ENCODE measurements at places on chromosomes 13 and 19. TPM values are rescaled to one million over a fixed set of nuclear protein-coding genes. Genes with fewer than 3 reads are reported as not detected.

Gene ATP1A3
- total RNA-seq = 1.4 TPM

Gene MIA
- not detected for total RNA-seq

Gene YJU2
- 40.6 TPM for total RNA-seq

GRCh38 chr13:40390401-40390916, 276.0 kb downstream of the FOXO1 start:
- H3K4me1 ChIP-seq = peaks cover 49% of the 10 kb centered on the region
- DNase-seq = no peak
- H3K36me3 ChIP-seq = peaks cover 6% of the 10 kb centered on the region
- H3K27me3 ChIP-seq = no peaks in the 10 kb centered on the region

DNA sequence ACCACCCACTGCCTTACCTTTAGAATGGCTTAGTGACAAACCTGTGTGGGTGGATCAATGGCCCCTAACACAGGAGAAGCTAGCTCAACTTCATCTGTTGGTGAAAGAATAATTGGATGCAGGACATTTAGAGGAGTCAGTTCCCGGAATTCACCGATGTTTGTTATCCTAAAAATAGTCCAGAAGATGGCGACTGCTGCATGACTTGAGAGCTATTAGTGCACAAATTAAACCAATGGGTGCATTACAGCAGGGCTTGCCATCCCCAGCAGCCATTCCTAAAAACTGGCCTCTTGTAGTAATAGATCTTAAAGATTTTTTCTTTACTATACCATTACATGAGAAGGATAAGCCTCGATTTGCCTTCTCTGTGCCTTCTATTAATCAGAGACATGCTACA, 46.8 kb upstream of the ZNF726 start:
- no peak overlapping the region for H3K4me3 ChIP-seq
- no peak for DNase-seq
- H3K27me3 ChIP-seq = no peaks in the 10 kb centered on the region
- no peaks in the 10 kb centered on the region for H3K4me1 ChIP-seq
- peaks cover 2% of the 10 kb centered on the region for H3K36me3 ChIP-seq

Gene PSG7
- total RNA-seq = not detected

DNA sequence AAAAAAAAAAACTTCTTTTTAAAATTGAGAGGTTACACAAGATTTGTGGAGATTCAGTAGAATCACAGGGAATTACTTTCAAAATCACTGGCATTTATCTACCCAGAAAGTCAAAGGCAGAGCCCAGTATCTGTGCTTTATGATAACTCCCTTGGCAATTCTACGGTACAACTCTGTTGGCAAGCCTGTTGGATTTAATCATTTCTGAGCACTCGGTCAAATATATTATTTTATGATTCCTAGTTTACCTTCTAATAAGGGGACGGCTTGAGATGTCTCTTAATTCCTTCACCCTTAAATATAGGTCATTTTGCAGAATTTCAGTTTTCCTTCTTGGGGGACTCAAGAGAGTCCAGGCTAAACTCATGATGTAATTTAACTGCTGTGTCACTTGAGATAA, 987.6 kb downstream of the EFNB2 start:
- H3K4me3 ChIP-seq = no peak overlapping the region
- H3K36me3 ChIP-seq = no peaks in the 10 kb centered on the region

Gene BSPH1
- total RNA-seq = not detected

DNA sequence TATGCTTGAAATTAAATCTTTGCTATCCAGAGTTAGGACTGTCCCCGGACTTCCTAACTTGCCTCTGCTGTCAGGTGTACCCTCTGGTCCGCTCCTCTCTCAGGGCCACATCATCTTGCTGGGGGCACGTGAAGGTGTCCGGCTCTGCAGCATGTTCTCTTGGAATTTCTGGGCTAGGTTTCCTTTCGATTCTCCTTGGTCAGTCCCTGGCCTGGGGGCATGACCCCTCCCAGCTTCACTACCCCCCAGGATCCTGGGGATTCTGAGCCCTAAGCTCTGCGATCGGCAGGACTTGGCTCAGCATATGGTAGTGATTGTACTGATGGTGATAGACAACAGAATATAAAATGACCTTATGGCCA, 5.1 kb upstream of the GPI start:
- H3K36me3 ChIP-seq = peaks cover 13% of the 10 kb centered on the region
- peak overlapping the region; percentile 97 for H3K27ac ChIP-seq
- DNase-seq = no peak
- H3K4me1 ChIP-seq = peaks cover 50% of the 10 kb centered on the region
- H3K27me3 ChIP-seq = no peaks in the 10 kb centered on the region

DNA sequence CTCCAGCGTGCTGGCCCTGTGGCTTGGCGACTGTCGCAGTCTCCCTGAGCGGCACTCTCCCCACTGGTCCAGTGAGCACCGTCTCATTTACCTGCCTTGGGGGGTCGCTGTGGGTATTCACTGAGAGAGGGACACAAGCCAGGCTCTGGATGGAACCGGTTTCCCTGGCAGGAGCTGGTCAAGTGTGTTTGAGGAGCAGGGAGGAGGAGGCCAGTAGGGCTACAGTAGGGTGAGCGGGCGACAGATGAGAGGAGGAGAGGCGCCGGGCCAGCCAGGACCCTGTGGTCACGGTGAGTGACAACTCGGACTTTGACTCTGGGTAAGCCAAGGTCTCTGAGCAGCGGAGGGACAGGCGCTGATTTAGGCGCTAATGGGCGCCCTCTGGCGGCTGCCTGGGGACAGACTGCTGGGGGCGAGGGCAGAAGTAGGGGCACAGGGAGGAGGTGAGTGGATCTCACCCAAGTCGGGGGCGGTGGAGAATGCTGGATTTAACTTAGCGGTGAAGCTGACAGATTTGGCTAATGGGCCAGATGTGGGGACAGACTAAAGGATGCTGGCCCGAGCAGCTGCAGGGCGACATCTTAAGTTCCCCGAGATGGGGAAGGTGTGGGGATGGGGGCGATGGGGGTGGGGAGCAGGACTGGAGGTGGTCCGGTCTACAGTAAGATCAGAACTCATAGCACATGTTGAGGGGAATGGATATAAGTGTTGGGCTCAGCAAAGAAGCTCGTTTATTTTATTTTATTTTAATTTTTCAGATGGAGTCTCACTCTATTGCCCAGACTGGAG, 4.7 kb upstream of the PRMT1 start:
- H3K36me3 ChIP-seq = peaks cover 16% of the 10 kb centered on the region
- peaks cover 21% of the 10 kb centered on the region for H3K4me1 ChIP-seq
- H3K27me3 ChIP-seq = no peaks in the 10 kb centered on the region
- DNase-seq = peak; percentile 69

- DNase-seq = no peak
- peaks cover 4% of the 10 kb centered on the region for H3K27me3 ChIP-seq
- peak overlapping the region; percentile 84 for H3K27ac ChIP-seq
- H3K4me3 ChIP-seq = peak overlapping the region; percentile 95
- H3K4me1 ChIP-seq = peaks cover 44% of the 10 kb centered on the region
These were observed 1.8 kb downstream of the RPS19 start for GRCh38 chr19:41861846-41862245.
